ENCODE measurements at places on chromosomes 3 and 15.

GRCh38 chr3:161274691-161275298 is 53.7 kb downstream of the NMD3 start:
- peak; percentile 26 for DNase-seq

- DNase-seq, result no peak
Measured at GRCh38 chr15:81161851-81162250, 27.8 kb downstream of the CFAP161 start.

DNA sequence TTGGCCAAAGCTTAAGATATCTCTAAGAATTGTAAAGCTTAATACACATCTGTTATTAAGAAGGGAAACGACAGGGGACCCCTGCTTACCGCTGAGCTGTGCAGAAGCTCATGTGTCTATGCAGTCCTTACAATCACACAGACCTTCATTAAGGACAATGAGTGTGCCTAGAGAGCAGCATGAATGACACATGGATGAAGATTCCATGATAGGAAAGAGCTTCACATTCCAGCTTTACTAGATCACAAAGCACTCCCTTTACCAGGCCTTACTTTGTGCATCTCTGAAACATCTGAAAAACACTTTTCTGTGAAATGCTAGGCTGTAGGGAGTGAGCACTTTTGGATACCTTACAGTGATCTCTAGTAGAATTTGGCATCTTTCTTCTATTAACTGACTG is 32.0 kb downstream of the RNF168 start:
- no peak for DNase-seq

- no peak for DNase-seq
Measured at GRCh38 chr3:33071181-33071580, 25.8 kb downstream of the GLB1 start.

DNA sequence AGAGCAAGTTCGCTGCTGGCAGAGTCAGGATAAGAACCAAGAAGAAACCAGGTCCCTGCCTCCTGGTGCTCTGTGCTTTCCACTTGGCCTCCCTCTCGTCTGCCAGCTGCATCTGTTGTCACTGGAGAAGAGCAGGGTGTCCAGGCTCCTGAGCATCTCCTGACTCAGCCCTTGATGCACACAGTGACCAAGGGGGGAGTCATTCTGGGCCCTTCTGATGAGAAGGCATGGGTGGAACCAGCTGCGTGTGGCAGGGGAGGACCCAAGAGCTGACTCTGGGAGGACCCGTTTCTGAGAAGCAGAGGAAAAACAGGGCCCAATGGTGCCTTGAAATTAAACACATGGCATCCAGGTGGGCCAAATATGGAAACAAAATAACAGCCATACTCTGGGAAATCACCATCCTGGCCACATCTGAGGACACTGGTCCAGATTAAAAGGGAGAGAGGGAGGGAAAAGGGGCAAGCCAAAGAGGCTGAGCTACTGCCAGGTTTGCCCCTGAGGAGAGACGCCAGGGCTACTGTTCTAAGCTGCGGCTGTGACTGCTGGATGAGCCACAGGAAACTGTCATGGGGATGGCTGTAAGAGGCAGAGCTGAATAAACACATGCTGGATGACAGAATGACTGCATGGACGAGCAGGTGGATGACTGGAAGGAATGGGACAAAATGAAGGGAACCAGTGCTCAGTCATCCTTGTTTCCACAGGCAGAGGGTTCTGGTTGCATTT is 58.1 kb upstream of the CA12 start:
- peak; percentile 52 for DNase-seq

GRCh38 chr3:50655009-50655830 is 19.5 kb upstream of the DOCK3 start:
- no peak for DNase-seq

DNA sequence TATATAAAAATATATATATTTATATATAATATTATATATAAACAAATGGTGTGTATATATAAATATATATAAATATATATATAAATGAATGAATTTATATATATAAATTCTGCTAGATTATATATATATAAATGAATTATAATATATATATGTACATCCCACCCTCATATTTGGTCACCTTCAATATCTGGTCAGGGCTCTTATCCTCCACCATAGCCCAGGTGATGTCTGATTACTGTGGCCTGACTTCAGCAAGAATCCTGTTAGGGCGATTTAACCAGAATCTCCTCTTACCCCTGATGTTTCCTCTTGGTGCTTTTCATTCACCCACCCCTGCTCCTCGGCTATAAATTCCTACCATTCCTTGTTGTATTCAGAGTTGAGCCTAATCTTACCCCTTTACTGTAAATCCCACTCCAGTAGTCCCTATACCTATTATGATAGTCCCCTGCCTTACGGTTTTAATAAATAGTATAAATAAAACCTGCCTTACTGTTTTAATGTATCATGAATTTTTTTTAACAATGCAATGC is 439.6 kb downstream of the PLOD2 start:
- DNase-seq, result no peak

DNA sequence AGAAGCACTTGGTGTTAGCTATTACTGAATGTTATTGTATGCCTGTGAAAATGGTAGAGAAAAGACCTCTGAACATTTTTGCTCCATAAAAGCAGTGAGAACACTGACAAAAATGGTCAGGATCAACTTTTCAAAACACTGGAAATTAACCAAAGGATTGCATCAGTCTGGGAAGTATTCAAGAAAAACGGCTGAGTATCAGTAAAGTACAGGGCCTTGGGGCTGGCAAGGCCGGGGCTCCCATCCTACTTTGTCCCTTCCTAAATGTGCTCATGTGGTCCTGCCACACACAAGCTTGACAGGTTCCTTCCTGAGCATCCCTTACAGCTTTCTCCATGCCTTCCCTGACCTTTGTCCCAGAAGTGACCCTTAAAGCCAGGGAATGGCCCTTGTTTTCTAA is 84.0 kb downstream of the CFAP20DC start:
- no peak for DNase-seq

DNA sequence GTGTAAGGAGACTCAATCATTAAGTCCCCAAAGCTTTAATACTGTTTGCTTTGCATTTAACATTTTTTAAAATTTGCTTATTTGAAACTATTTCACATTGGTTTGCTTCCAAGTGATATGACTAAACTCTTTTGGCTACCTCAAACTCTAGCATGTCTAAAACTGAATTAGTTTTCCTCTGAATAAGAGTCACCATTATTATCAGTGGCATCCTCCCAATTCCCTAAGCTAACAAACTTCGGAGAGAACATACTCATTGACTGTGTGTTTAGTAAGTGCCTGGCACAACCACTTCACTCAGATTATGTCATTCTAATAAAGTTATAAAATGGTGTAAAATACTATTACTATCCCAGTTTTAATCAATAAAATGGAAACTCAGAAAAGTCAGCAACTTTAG is 21.9 kb downstream of the ATOSA start:
- DNase-seq, result no peak

- DNase-seq, result no peak
Measured at GRCh38 chr3:102233881-102234280, 200.9 kb upstream of the ZPLD1 start.

DNA sequence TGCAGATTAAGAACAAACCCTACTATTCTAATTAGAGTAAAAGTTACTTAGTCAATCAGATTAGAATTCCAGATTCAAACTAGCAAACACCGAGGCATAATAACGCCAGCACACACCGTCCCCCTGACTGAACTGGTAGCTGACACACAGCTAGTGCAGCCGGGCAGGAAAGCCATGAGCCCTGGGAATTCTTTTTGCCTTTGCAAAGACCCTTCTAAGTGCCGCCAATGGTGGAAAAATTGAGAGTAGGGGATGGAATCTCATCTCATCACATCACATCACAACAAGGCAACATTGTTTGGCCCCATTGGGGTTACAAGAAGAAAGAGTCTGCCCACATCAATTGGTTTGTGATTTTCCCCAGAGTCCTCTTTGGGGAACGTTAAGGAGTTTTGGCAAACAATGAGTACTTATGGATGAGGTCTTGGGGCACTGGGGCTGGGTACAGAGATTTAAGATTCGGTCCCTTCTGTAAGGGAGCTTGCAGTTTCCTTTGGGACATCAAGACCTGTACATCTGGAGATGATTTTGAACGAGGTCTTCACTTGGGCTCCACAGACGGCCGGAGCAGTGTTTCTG is 120.4 kb upstream of the MEF2A start:
- no peak for DNase-seq

DNA sequence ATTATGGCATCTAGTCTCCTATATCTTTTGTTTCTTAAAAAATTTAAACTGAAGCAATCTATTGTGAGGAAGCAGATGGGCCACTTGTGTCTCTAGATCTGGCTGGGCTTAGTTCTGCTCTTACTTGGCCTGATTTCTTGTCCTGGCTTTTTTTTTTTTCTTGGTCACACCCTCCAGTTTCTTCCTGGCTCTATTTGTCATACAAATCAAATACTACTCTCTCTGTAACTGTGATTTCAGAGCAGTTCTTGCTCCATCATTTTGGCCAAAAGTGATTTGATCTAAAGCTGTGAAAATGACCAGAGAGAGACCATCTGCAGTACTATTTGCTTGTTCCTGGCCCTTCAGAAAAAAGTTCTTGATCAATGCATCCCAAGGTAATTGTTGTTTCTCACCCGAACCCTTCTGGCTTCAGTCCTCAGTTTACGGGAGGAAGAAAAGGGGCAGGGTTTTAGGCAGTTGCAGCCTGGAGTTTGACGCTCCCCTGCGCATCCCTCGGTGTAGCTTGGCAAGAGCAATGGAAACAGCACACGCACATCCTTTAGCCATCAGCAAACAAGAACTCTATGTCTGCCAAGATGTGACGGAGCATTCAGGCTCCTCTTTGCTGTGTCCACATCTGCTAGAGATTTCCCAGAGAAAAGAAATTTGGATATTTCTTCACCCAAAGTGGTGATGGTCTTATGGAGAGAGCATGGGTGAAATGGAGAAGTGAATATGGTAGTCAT is 31.6 kb downstream of the CHST2 start:
- no peak for DNase-seq

GRCh38 chr15:40498418-40498817 is 27.6 kb downstream of the CHST14 start:
- no peak for DNase-seq

DNA sequence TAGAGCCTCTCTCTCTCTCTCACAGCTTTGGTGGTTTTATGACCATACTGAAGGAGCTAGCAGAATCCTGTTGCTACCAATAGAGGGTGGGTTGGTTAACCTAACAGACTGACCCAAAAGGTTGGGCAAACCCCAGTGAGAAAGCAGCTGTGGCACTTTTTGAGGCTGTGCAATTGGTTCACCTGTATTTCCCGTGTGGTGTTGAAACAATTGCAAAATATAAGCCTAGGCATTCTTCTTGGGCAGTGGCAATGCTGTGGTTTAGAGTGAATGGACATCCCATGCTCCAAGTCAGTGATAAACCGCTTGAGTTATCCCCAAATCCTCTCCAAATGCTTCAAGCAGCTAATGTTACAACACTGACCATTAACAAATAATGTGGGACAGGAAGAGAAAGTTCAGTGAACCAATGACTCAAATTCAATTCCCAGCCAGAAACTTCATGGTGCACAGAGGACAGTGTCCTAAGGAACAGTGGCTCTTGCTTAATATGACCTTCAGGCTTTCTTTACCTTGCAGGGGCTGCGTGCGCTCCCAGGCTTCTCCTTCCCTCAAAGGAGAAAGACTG is 261.9 kb upstream of the ICE2 start:
- no peak for DNase-seq

- no peak for DNase-seq
Measured at GRCh38 chr3:66985336-66985920, 12.7 kb upstream of the KBTBD8 start.

- DNase-seq, result no peak
Measured at GRCh38 chr3:106715286-106715685, 662.0 kb upstream of the CCDC54 start.

DNA sequence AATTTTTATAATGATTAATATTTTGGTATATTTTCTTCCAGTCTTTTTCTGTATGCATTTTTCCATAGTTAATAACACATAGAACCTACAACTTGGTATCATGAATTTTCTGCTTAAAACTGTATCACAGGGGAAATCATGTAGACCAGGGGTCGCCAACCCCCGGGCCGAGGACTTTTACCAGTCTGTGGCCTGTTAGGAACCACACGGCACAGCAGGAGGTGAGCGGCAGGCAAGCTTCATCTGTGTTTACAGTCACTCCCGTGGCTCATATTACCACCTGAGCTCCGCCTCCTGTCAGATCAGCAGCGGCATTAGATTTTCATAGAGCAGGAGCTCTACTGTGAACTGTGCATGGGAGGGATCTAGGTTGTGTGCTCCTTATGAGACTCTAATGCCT is 54.7 kb downstream of the RPL22L1 start:
- peak; percentile 51 for DNase-seq

GRCh38 chr15:90519688-90520087 is 10.0 kb upstream of the CRTC3 start:
- DNase-seq, result no peak

GRCh38 chr3:70090322-70090913 is 90.9 kb downstream of the SAMMSON start:
- no peak for DNase-seq

DNA sequence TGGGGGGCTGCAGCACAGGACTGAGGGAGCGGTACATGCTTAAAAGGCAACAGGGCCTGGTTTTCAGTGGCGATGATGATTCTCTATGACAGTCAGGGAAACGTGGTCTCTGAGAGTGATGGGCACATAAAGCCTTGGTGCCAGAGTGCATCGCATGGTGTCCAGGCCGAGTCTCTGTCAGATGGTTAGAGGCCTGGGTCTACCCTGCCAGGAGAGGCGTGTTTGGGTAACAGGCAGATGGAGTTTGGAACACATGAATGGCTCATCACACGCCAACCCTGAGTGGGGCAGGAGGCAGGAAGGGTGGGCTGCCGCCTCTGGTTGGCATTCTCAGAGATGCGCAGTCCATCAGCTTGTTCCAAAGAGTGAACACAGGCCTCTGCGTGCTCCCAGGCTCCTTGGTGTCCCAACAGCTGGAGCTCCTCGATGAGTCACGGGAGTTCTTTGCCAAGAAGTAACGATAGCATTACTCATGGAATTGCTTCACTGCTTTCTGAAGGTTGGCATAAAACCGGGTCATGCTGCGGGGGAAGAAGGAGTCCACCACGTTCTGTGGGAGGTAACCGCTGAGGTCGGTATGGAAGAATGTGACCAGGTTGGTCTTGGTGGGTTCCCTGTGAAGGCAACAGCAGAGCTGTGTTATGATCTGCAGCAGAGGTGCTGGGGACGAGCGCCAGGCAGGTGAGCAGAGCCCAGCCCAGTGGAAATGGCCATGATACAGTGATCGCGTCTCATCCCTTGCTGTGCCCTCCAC is 11.0 kb downstream of the STARD5 start:
- DNase-seq, result no peak

- no peak for DNase-seq
Measured at GRCh38 chr3:13582366-13583250, 33.7 kb downstream of the FBLN2 start.

DNA sequence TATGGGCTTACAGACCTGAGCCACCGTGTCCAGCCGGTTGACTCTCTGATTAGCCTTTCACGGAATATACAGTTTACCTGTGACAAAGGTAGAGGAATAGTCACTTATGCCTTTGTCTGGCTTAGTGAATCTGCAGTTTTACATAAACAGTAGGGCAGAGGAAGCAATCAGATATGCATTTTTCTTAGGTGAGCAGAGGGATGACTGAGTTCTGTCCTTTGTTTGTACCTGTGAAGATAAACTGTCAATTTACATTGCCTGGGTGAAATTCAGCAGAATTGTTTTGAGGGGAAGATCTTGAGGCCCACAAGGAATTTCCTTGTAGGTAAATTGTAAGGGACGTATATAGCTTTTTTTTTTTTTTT is 10.8 kb downstream of the EDEM1 start:
- DNase-seq, result no peak

GRCh38 chr3:67559029-67559605 is 95.3 kb downstream of the SUCLG2 start:
- DNase-seq, result no peak
